Stimulated activated CD4-positive, alpha-beta T cell treated with anti-CD3 and anti-CD28 coated beads, Interleukin-15, amount 100 ng/mL, for 1 hour (primary cell): ENCODE measurements at places on chromosomes 6 and 20.

DNA sequence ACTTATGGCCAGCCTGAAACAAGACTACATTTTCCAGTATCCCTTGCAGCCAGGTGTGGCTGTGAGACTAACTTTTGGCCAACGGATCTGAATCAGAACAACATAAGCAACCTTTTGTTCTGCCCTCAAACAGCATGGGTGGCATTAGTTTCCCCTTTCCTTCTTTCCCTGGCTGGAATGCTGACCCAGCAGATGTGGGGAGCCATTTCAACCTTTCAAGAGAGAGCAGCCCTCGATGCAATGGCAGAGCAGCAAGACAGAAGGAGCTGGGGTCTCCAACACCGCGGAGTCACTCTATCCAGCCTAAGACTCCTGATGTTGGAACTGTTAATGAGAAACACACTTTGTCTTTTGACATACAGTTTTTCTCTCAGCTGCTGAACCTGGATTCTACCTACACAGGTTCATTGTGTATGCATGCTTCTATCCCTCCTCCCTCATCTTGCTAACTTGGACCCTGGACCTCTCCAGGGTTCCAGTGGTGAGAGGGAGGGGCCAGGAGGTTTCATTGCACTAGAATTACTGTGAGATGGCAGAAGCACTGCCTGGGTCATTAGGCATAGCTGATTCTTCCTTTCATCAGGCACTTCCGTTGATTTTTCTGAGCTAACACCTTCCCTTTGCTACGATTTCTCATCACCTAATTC, 28.8 kb upstream of the DDR1 start:
- no peak for DNase-seq

DNA sequence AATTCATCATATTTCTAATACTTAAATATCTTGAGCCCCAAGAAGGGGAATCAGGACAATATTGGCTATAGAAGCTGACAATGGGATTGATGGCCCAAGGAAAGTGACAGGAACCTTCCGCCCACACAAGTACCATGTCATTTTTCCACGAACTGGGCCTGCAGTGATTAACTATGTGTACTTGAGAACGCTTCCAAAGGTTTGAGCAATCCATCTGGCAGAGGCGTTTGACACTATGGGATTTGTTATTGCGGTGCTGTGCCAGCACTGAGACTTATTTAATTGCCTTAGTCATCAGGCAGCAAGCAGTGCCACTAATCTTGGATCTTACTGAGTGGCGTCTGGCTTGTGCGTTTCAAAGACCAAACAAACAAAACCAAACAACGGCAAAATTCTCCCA, 135.6 kb upstream of the UST start:
- DNase-seq, result no peak

GRCh38 chr6:35240838-35241801, 18.4 kb upstream of the ZNF76 start:
- DNase-seq, result peak; percentile 65

- no peak for DNase-seq
Observed at GRCh38 chr6:169939554-169940164, 188.2 kb downstream of the ERMARD start.

GRCh38 chr6:20705741-20706140, 171.5 kb downstream of the CDKAL1 start:
- DNase-seq, result no peak

- DNase-seq, result no peak
Observed at GRCh38 chr6:13469693-13470092, 17.7 kb downstream of the GFOD1 start.

DNA sequence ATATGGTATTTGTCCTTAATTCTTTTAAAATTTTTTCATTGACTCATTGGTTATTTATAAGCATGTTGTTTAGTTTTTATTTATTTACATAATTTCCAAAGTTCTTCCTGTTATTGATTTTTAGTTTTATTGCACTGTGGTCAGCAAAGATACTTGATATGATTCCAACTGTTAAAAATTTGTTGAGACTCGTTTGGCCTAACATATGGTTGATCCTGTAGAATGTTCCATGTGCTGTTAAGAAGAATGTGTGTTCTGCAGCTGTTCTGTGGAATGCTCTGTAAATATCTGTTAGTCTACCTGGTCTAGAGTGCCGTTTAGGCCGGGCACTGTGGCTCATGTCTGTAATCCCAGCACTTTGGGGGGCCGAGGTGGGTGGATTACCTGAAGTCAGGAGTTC, 197.7 kb downstream of the CD109 start:
- no peak for DNase-seq

- DNase-seq, result no peak
Observed at GRCh38 chr6:170445487-170445886, 107.6 kb downstream of the PSMB1 start.

GRCh38 chr20:62675156-62675876, 33.0 kb downstream of the SLCO4A1 start:
- DNase-seq, result no peak

- DNase-seq, result no peak
Observed at GRCh38 chr6:155623450-155624178, 168.0 kb upstream of the NOX3 start.

DNA sequence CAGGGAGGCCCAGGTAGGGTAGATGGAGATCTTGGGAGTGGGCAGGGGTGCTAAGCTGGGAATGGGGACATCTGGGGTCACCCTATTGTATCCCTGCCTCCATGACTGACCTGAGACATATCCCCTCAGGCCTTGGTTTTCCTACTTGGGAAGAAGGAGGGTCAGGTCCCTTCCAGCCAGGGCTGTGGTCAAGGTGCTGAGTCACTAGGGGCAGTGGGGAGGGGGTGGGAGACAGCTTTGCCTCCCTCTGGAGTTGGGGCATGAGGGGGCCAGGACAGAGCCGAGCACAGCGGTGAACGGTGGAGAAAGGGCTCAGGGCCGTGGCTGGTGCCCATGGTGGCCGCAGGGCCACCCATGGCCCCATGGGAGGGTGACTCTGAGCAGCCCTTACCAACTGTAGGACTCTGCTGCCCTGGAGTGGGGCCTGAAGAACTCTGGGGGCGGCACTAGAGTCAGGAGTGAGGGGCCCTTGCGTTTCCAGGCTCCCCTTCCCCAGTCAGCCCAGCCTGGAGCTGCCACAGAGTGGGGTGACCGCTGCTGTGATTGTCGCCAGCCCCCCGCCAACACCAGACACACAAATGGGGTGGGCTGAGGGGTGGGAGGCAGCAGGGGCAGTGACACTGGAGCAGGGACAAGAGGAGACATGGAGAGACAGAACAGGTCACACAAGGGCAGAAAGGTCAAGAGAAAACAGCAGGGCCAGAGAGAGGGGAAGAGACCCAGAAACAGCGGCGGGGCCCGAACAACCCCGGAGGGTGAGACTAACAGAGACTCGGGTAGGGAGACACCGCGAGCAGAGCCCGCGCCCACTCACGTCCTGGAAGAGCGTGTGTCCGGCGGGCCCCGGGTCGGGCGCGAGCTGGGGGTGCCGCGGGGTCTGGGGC, 576 bp downstream of the NECAB3 start:
- no peak for DNase-seq

DNA sequence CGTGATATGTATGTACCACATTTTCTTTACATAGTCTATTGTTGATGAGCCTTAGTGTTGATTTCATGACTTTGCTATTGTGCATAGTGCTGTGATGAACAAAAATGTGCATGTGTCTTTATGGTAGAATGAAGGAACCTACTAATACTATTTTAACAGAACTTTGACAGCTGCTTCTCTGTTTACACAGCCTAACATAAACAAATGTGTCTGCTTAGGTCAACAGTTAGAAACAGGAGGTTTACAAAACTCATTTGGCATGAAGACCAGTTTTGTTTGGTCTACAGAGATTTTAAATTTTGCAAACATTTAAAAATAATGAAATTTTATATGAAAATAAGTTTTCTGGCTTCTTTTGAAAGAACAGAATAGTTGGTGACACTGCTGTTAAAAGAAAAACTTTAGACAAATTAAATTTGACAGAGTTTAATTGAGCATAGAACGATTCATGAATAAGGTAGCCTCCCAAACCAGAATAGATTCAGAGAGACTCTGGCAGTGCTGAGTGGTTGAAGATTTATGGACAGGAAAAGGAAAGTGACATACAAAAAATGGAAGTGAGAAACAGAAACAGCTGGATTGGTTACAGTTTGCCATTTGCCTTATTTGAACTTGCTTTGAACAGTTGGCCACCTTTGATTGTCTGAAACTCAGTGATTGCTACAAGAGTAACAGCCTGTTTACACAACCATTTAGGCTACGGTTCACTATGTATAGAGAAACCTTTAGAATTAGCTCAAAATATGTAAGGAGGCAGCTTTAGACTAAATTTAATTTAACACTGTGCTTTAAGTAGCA, 715.8 kb upstream of the HS3ST5 start:
- DNase-seq, result no peak

DNA sequence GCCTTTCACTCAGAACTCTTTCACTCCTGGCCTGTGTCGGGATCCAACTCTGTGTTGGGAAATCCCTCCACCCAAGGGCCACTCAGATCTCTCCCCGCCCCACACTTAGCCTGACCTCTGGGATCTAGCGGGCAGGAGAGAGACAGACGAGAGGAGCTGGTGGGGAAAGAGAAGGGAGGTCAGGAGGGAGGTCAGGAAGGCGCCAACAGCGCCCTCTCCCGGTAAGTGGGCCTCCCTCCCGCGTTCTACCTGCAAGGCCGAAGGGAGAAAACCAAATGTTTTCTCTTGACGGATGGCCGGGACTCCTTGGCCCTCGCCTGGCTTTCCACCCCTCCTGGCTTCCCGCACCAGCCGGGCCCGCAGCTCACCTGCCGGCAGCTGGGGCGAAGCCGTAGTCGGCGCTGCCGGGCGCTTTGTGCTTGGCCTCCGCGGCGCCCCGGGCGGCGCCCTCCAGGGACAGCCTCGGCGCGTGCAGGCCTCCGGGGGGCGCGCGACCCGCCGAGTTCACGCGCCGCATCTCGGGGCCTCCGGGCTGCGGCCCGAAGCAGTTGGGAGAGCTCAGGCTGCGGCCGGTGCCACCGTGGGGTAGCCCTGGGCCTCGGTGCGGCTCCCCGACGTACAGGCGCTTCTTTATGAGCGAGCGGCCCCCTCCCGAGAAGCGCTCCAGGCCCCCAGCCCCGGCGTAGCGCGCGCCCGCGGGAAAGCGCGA, 38.2 kb downstream of the C6orf132 start:
- peak; percentile 40 for DNase-seq

DNA sequence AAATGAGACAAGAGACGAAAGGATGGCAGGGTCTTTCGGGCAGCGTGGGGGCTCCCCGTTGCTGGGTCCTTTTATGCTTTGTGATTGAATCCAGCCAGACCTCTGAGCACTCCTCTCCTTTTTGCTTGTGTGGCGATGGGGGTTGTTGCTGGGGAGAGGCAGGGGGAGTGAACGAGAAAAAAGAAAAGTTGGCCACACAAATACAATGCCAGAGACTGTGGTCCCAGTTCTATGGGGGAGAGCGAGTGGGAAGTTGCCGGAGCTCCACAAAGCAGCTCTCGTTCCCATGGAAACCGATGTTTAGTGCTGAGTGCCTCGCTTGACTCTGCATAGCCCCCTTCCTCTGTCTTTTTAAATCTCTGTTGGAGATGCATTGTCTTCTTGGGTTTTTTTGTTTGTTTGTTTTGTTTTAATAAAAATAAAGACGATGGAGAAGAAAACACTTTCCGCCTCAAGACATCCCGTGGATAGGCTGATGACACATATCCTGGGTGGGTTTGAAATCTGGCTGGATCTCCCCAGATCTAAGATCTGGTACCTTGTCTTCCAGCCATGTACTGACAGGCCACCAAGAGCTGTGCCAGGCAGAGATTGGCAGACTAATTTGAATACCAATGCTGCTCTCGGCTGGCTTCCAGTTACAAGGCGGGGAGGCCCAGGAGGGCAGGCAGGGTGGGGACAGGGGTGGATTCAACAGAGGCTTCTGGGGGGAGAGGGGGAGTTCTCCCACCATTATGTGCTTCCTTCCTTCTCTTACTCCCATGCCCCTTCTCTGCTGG, 529.3 kb downstream of the QKI start:
- no peak for DNase-seq

DNA sequence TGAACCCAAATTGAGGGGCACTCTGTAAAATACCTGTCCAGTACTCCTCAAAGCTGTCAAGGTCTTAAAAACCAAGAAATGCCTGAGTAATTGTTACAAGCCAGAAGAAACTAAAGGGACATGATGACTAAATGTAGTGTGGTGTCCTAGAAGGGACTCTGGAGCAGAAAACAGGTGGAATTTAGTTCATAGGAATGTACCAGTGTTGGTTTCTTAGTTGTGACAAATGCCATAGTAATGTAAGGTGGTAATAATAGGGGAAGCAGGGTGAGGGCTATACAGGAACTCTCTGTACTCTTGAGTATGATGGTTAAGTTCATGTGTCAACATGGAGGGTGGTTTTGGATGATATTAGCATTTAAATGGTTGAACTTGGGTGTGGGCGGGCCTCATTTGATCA, 92.3 kb downstream of the CNBD2 start:
- no peak for DNase-seq

DNA sequence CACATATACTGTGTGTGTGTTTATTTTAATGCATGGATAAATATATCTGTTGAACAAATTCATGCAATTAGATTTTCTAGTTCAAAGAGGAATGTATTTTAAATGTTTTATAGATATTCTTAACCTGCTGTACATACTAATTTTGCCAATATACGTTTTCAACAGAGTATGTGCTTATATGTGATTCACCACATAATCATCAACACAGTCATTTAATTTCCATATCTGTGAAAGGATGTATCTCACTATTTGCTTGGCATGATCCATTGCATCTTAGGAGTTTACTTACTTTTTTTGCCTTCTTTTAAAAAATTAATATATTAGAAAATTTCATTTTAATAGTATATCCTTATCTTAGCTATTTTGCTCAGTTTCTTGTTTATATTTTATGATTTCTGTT, 902.3 kb upstream of the CITED2 start:
- no peak for DNase-seq

- DNase-seq, result no peak
Observed at GRCh38 chr6:37025621-37026466, 20.4 kb downstream of the FGD2 start.

DNA sequence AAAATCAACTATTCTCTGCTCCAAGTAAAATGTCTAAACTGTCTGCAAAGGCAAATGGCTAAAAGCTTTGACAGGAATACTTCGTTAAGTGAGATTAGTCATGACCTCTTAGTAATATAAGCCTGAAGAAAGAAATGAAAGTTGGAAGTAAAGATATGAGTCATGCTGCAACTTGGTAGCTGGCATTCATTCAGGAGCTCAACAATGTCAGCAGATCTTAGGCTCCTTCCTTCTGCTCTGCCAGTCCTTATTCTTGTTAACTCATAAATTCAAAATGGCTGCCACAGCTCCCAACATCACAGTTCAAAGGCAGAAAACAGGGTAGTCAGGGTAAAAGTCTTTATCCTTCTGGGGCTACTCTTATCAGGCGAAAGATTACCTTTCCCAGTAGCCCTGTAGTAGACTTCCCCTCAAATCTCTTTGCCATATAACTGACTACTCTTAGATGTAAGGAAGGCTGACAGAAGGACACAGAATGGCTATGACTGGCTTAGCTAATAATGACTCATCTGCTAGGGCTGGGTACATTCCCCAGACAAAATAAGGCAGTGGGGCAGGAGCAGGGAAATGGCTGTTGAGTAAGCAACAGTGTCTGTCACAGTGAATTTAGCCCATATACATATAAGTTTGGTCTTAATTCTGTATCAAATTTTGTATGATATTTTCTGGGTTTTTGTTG, 24.4 kb upstream of the C6orf62 start:
- no peak for DNase-seq

- no peak for DNase-seq
Observed at GRCh38 chr6:143674483-143675381, 3.0 kb upstream of the PHACTR2 start.
